ENCODE measurements at places on chromosomes 11 and 22.

DNA sequence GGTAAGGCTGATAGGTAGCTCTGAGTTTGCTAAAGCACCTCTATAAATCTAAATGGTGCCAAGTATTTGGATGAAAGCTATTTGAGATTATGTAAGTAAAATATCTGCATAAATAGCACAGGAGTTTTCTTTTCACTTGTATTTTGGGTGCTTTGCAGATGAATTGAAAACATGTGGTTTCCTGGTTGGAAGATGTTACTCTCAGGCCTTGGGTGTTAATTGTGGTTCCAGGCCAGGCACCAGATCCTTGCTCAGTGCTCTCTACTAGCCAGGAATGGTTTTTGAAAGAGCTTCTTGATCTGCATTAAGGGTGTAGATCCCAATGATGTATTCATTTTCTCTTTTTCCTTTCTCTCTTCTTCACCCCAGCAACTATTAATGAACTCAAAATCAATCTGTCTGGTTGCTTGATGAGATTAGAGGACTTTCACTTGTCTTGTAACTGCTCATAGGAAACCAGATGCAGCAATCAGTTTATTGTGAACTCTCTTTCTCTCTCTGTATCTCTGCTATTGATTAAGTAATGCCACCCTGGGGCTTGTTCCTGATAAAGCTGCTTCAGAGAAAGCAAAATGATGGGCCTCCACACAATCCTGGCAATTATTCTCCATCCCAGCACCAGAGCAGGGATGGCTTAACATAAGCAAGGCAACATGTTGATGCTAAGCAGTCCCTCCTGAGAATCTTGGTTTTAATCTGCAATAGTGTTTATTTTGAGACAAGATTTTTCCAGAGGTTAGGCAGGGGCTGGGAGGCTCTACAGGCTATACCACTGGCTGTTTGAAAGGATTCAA lies 147.0 kb upstream of the NTM start:
- DNase-seq, result no peak

DNA sequence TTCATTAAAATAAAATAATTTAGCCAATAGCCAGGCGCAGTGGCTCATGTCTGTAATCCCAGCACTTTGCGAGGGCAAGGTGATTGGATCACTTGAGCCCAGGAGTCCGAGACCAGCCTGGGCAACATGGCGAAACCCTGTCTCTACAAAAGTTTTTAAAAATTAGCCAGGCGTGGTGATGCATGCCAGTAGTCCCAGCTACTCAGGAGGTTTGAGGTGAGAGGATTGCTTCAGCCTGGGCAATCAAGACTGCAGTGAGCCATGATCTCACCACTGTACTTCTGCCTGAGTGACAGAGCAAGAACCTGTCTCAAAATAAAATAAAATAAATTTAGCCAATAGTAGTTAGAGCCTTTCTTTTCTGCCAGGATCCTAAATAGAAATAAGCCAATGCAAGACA lies 12.2 kb downstream of the HPS5 start:
- DNase-seq, result no peak

- no peak for DNase-seq
Measured at GRCh38 chr22:23591846-23592245, 11.8 kb upstream of the IGLL1 start.

DNA sequence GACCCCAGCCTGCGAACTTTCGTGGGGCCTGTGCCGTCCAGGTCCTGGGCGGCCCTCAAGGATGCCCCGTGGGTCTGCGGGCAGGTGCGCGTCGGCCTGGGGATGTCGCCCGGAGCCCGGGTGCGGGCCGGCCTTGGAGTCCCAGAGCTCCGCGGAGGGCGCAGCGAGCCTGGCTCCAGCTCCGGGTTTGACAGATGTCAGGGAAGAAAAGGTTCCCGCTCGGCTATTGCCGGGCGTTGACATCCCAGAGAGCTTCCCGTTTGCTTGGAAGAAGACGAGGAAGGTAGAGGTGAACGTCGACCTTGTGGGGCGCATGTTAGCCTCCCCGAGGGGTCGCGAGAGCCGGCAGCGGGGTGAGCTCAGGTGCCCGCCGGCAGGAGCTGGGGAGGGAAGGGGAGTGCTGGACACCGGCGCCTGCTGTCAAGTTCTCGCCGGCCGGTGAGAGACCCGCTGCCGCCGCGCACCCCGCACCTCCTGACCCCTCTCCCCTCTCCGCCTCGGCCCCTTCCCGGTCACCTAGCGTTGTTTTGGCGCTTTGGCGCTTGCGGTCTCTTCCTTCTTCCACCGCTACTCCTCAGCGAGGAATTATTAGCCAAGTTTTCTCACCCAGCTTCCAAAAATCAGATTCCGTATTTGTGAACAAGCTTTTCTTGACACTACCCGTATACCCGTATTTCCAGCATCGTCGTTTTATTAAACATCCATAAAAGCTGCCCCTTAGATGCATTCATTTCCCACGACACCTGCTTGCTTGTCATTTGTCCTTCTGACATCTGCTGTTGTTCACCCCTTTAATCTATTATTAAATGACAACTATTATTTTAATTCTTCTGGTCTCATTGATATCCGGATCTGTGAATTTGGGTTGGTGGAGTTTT lies 1.3 kb downstream of the BMAL1 start:
- no peak for DNase-seq

DNA sequence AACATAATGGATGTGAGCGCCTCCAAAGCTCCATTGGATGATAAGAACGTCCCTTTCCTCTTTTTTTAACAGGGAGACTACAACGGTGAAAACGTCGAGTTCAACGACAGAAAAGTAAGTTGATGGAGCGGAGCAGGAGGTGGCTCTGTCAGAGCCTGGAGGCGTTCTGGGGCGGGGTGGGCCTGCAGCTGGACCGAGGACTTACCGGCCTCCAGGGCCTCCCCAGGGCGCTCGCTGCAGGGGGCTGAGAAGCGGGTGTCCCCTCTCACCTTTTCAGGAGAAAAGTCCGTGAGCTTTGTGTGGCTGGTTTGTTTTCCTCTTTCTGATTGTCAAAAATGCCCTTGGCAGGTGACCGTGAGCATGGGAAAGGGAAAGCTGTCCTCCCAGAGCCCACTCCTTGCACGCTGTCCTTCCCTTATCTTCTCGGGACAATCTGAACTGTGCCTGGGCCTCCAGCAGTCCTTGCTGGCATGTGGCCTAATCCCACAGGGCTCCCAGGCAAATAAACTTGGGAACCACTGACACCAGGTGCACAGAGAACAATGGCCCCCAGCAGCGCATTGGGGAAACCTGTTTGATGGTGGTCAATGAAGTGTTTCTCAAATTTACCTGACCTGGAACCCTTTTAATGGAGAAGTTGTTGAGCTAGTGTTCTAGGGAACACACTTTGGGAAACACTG lies 38.4 kb downstream of the ANO1 start:
- no peak for DNase-seq

Data from keratinocyte (primary cell).